Activated naive CD8-positive, alpha-beta T cell treated with anti-CD3 and anti-CD28 coated beads, Interleukin-2, amount 10 ng/mL, durations not matched to agents 7 days and 5 days (primary cell): ENCODE measurements at places on chromosomes 1 and 21. TPM values are rescaled to one million over a fixed set of nuclear protein-coding genes. Genes with fewer than 3 reads are reported as not detected.

TMOD4 gene
- total RNA-seq = 4.1 TPM

DNA sequence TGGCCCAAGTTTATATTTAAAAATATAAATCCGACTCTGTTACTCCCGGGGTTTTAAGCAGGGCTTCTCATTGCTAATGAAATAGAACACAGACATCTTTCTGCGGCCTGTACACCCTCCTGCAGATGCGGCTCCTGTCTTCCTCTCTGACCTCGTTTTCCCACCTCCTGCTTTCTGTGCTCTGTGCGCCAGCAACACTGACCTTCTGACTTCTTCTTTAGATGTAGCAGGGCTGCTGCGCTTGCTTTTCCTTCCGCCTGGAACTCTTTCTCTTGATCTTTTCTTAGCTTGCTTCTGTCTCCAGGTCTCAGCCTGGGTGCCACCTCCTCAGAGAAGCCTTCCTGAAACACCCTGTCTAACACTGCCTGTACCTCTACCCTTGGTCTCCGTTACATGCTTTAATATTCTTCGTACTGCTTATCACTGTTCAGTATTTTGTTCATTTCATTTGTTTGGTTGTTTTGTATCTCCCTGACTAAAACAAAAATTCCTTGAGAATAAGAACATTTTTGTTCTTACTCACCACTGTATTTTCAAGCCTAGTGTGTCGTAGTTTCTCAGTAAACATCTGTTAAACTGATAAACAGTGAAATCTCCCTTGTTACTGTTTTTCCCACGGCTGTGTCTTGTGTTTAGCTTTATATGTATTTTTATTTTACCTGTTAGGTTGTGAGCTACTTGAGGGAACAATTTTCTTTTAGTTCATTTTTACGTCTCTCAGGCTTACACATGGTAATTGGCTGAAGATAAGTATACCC, 79.0 kb downstream of the ST3GAL3 start:
- no peak overlapping the region for H3K4me3 ChIP-seq
- H3K4me1 ChIP-seq = peaks cover 17% of the 10 kb centered on the region
- H3K27me3 ChIP-seq = no peaks in the 10 kb centered on the region
- H3K36me3 ChIP-seq = peaks cover 8% of the 10 kb centered on the region

AMY1C gene
- total RNA-seq = not detected

KLF17 gene
- not detected for total RNA-seq

DNA sequence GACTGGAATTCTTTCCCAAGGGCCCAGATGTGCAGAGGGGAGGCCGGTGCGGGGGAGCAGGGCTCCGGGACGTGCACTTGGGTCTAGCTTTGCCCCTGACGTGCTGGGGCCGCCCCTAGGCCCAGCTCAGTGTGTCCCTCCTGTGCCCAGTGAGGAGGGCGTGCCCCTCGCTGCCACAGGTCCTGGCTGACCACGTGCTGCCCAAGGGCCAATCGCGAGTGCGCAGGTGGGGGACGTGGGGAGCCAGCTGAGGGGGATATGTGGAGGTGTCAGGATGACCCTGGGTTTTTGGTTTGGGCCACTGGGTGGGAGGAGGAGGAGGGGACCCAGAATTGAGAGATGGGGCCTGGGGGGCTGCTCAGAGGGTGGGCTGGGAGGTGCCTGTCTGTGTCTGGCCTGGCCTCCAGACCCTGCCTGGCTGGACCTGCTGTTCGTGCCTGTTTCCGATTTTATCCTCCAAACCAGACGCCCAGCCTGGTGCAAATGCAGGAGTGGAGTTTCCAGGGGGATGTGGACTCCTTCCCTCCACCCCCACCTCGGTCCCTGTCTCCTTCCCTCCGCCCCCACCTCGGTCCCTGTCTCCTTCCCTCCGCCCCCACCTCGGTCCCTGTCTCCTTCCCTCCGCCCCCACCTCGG, 6.1 kb upstream of the RNF223 start:
- no peaks in the 10 kb centered on the region for H3K27me3 ChIP-seq
- H3K4me3 ChIP-seq = no peak overlapping the region
- H3K27ac ChIP-seq = no peak overlapping the region
- peaks cover 2% of the 10 kb centered on the region for H3K4me1 ChIP-seq
- peaks cover 2% of the 10 kb centered on the region for H3K36me3 ChIP-seq

- no peaks in the 10 kb centered on the region for H3K4me1 ChIP-seq
- H3K27me3 ChIP-seq = peaks cover 11% of the 10 kb centered on the region
- DNase-seq = peak; percentile 21
- H3K4me3 ChIP-seq = no peak overlapping the region
- no peaks in the 10 kb centered on the region for H3K36me3 ChIP-seq
- H3K27ac ChIP-seq = no peak overlapping the region
Measured at GRCh38 chr1:53618500-53619366, 120.2 kb downstream of the GLIS1 start.

- H3K36me3 ChIP-seq = no peaks in the 10 kb centered on the region
- no peak overlapping the region for H3K4me3 ChIP-seq
- H3K4me1 ChIP-seq = no peaks in the 10 kb centered on the region
- DNase-seq = no peak
- no peaks in the 10 kb centered on the region for H3K27me3 ChIP-seq
Measured at GRCh38 chr1:71490432-71490831, 409.6 kb upstream of the ZRANB2 start.

RIPK4 gene
- total RNA-seq = 0.19 TPM

GRCh38 chr1:26363549-26364448, 8.8 kb downstream of the ZNF683 start:
- peaks cover 48% of the 10 kb centered on the region for H3K4me1 ChIP-seq
- H3K36me3 ChIP-seq = no peaks in the 10 kb centered on the region
- peaks cover 15% of the 10 kb centered on the region for H3K27me3 ChIP-seq
- peak overlapping the region; percentile 67 for H3K4me3 ChIP-seq
- H3K27ac ChIP-seq = no peak overlapping the region
- DNase-seq = peak; percentile 92

PTGS2 gene
- not detected for total RNA-seq

DNA sequence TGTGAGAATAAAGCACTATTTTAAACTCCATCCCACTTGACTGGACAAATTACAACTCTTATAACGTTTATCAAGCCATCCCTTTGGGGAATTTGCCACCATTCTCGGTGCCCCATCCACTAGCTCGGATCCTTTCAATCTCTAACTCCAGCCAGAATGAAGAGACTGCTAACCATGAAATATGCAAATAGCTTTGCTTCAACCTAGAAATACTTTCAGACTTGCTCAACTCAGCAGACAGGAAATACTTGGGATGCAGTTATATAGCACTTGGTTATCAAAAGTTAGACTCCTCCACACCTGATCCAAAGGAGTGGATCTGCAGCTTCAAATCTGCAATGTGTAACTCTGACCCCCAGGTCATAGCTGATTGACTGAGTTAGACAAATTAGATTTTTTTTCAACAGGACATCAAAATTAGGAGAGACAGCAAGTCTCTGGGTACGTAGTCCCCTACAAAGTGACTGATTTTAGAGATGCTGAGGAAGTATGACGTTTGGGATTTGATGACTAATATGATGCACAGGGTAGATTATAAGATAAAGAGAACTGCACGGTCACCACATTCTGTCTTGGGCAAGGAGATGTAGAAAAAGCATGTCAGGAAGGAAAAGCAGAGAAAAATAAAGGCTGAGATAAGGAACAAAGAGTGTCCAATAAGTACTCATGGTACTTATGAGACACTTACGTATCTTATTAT, 496.0 kb downstream of the AGBL4 start:
- H3K36me3 ChIP-seq = no peaks in the 10 kb centered on the region
- no peak for DNase-seq
- no peaks in the 10 kb centered on the region for H3K4me1 ChIP-seq
- no peak overlapping the region for H3K4me3 ChIP-seq

SRP9 gene
- total RNA-seq = 226 TPM

ATP1B1 gene
- 12.2 TPM for total RNA-seq

- H3K4me3 ChIP-seq = peak overlapping the region; percentile 44
- H3K4me1 ChIP-seq = peaks cover 38% of the 10 kb centered on the region
- H3K27me3 ChIP-seq = no peaks in the 10 kb centered on the region
- no peak for DNase-seq
- peak overlapping the region; percentile 85 for H3K27ac ChIP-seq
- peaks cover 2% of the 10 kb centered on the region for H3K36me3 ChIP-seq
Measured at GRCh38 chr1:229254910-229255541, 15.9 kb upstream of the RAB4A start.

GRCh38 chr1:178867670-178868069, 3.2 kb downstream of the ANGPTL1 start:
- no peaks in the 10 kb centered on the region for H3K27me3 ChIP-seq
- H3K4me3 ChIP-seq = no peak overlapping the region
- no peak for DNase-seq
- H3K36me3 ChIP-seq = no peaks in the 10 kb centered on the region
- H3K4me1 ChIP-seq = peaks cover 4% of the 10 kb centered on the region

OR6K3 gene
- total RNA-seq = not detected

DNA sequence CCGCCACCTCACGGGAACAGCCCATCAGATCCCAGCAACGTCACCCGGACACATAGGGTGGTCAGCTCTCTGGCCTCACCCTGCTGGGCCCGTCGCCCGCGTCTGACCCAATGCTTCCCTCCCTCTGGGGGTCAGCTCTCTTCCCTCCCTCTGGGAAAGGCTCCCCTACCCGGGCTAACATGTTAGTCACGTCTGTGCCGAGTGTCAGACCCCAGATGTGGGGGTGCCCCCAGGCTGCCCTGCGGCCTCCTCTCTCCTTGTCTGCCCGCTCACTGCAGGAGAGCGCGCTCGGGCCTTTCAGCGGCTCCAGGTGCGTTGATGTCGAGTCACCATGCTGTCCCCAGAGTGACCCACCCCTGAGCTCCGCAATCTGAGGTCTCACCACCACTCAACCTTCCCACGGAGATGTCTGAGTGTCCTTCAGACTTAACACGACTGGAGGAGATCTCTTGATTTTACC, 34.3 kb downstream of the SLC37A1 start:
- no peak overlapping the region for H3K27ac ChIP-seq
- no peaks in the 10 kb centered on the region for H3K27me3 ChIP-seq
- peaks cover 26% of the 10 kb centered on the region for H3K36me3 ChIP-seq
- no peak overlapping the region for H3K4me3 ChIP-seq
- peaks cover 9% of the 10 kb centered on the region for H3K4me1 ChIP-seq

DNA sequence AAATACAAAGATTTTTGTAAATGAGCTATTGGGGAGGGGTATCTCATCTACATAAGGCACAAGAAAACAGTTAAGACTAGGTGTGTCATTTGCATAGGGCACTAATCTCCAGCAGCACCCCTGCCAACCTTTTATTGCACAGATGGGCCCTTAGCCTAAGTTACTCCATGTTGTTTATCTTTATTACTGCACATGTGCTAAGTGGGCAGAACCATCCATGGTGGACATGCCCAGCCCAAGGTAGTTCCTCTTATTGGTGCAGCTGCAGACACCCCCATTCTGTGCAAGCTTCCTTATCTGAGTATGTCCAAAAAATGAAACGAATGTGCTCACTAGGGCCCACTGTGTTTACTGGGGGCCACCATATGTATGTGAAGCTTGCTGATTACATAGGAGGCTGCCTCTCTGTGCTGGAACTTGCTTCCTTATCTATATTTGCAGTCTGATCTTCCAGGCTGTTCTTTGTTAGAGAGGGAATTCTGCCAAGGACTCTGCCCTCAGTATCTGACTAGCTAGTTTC, 77.3 kb upstream of the NEK7 start:
- no peak overlapping the region for H3K27ac ChIP-seq
- H3K4me3 ChIP-seq = no peak overlapping the region
- peaks cover 2% of the 10 kb centered on the region for H3K4me1 ChIP-seq
- DNase-seq = no peak
- peaks cover 4% of the 10 kb centered on the region for H3K36me3 ChIP-seq

DNA sequence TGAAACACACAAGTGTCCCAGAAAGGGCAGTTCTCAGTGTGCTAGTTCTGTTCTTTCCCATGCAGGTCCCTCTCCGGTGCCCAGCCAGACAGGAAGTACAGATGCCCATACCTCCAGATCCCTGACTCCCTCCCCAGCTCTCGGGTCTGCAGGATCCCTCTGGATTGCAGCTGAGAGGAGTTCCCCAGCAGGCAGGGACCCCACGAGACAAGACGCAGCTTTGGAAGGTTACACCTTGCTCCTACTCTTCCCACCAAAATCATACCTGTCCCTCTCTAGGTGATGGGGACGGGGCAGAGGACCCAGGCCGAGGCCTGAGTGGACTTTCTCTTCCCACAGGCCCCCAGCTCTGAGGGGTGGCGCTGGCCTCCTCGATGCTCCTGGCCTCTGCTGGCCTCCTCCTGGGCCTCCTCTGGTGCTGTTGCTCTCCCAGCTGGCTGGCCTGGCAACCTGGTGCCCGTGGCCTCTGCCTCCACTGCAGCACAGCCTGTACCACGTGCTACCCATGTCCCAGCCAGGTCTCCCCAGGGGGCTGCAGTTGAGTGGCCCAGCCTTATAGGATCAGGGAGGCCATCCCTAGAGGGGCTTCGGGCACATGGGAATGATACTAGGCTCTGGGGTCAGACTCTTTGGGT, 9.4 kb downstream of the LDLRAD2 start:
- no peaks in the 10 kb centered on the region for H3K36me3 ChIP-seq
- peaks cover 5% of the 10 kb centered on the region for H3K27me3 ChIP-seq
- no peak overlapping the region for H3K27ac ChIP-seq
- no peak for DNase-seq

GRCh38 chr1:55555956-55556725, 341.0 kb upstream of the USP24 start:
- no peak overlapping the region for H3K27ac ChIP-seq
- no peaks in the 10 kb centered on the region for H3K4me1 ChIP-seq
- H3K36me3 ChIP-seq = no peaks in the 10 kb centered on the region
- no peak for DNase-seq

GRCh38 chr1:234731569-234732085, 121.6 kb upstream of the IRF2BP2 start:
- H3K36me3 ChIP-seq = peaks cover 5% of the 10 kb centered on the region
- no peaks in the 10 kb centered on the region for H3K27me3 ChIP-seq
- H3K4me1 ChIP-seq = peaks cover 43% of the 10 kb centered on the region
- H3K4me3 ChIP-seq = peak overlapping the region; percentile 42
- peak overlapping the region; percentile 82 for H3K27ac ChIP-seq

CLDN17 gene
- not detected for total RNA-seq

DNA sequence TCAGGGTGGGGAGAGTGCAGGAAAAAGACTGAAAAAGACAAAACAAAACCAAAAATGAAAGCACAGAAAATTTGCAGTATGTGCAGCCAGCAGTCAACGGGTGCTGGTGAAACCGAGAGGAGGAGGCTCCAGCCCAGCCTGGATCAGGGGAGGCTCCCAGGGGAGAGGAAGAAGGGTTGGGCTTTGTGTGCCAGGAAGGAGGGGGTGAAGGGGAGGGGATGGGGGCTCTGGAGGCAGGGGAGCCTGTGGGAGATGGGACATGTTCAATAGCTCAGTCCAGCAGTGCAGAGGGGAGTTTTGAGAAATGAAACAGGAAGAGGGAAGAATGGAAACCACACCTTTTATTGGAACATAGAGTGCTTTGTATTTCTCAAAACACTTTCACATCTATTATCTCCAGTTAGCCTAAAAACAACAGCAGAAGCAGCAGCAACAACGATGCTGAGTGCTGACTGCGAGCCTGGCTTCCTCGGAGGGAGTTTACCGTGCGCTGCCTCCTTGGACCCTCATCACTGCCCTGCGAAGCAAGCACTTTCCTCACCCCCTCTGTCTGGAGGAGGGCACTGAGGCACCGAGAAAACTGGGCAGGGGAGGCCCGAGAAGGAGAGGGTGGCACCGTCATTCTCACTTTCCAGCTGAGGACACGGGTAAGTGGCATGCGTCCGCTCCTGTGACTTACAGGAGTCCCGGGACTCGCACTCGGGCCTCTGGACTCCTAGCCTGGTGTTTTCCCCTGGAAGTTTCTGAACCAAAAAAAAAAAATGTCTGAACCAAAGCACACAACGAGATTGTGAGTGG, 62.9 kb downstream of the MDM4 start:
- peak overlapping the region; percentile 81 for H3K4me3 ChIP-seq
- peak; percentile 49 for DNase-seq
- no peaks in the 10 kb centered on the region for H3K27me3 ChIP-seq
- H3K27ac ChIP-seq = peak overlapping the region; percentile 92
- H3K4me1 ChIP-seq = peaks cover 20% of the 10 kb centered on the region
